ENCODE measurements at places on chromosomes 6 and 20.

DNA sequence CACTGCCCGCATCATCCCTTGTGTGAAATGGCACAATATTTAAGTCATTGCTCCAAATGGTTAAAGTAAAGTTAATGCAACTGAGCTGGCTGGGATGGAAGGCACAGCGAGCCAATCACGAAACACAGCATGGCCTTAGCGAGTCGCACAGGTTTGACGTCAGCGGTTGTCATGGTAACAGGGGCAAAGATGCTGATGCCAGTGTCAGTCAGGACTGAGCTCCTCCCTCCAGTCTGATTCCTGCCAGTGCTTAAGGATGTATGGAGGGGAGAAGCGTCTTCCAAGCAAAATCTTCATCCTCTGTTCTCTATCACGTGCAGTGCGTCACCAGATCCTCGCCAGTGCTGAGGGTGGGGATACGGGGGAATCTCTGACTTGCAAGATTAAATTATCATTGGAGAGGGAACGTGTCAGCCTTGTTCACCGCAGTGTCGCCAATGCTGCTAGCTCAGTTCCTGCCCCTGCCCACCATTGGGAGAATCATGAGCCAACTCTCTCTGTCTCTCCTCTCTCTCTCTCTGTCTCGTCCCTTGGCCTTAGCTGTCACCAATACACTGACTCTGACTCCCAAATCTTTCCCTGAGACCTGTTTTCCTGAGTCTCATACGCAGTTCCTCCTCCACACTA, 24.5 kb downstream of the TSPYL4 start:
- peak; percentile 85 for DNase-seq

- DNase-seq: no peak
Measured at GRCh38 chr6:144555066-144555465, 269.9 kb downstream of the UTRN start.

DNA sequence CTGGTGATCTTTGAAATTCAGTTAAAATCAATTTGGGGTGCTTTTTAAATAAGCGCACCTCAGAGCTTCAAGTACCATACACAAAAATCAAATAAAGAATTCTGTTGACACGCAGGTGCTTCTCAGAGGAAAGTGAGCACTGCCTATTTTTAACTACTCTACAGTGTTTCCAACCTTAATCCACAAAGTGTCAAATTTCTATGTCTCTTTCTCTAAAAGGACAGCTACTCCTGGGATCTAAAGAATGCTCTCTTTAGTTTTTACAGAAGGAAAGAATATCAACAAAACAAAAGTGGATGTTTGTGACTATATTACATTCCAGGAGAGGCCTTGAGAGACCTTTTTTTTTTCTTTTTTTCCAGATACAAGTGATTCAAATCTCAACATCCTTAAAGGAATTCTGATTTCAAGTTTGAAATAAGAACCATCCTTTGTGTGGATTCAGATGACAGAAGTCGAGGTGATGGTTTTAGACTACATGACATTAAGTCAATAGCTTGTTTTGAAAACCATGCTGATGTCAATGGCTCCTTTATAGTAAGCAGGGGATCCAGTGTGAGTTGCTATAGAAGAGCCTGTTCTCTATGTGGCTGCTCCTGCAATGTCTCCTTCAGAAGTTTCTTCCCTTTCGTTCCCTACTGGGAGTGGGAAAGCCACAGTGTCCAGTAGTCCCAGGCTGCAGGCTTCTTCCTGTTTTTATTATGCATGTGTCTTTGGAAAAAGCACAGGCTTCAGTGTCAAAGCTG, 67.2 kb upstream of the DEFB112 start:
- DNase-seq: no peak

DNA sequence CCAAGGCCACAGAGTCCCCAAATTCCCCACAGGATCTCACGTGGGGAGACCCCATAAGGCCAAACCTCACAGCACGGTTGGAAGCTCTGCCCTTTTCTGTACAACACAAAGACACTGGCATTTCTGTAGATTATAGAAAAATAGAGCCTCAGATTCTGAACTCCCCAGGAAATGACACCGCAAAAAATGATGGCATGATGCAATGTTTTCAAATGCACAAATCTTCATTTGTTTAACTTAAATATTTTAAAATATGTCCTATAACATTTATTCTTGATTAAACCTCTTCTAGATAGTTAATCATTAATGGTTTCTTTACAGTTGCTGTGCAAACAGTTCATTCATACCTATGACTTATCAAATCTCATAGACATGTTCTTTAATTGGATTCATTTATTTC, 33.8 kb downstream of the SIM1 start:
- DNase-seq: no peak

DNA sequence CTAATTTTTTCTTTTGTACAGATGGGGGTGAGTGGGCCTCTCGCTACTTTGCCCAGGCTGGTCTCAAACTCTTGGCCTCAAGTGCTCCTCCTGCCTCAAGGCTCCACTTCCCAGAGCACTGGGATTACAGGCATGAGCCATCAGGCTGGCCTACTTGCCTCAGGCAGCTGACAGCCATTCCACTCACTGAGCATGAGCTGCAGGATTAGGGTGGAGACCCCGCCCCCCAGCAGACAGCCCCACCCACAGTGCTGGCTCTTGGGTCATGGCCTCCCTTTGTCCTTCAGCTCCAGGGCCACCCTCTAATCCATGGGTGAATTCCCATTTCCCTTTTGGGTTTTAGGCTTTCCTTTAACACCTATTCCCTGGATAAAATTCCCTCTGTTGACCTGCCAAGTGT, 82.1 kb downstream of the BFSP1 start:
- DNase-seq: no peak

DNA sequence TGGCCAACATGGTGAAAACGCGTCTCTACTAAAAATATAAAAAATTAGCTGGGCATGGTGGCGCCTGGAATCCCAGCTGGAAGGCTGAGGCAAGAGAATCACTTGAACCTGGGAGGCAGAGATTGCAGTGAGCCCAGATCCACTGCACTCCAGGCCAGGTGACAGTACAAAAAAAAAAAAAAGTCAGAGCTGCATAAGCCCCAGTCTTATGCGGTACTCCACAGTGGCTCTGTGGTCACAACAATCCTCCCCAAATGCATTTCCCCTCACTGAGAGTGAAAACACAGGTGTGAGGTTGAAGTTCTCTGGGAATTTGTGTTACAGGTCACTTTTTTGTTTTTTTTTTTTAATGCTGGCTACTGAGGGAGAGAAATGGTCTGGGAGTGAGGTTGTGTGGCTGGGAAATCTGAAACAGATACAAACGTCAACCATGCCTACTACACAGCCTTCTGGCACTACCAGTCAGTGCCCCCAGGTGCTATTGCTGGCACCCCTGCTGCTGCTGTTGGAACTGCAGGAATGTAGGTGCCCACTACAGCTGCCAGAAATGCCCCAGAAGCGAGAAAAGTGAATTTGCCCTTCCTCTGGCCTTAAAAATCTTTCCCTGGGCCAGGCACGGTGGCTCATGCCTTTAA, 5.7 kb downstream of the MRPS26 start:
- no peak for DNase-seq

DNA sequence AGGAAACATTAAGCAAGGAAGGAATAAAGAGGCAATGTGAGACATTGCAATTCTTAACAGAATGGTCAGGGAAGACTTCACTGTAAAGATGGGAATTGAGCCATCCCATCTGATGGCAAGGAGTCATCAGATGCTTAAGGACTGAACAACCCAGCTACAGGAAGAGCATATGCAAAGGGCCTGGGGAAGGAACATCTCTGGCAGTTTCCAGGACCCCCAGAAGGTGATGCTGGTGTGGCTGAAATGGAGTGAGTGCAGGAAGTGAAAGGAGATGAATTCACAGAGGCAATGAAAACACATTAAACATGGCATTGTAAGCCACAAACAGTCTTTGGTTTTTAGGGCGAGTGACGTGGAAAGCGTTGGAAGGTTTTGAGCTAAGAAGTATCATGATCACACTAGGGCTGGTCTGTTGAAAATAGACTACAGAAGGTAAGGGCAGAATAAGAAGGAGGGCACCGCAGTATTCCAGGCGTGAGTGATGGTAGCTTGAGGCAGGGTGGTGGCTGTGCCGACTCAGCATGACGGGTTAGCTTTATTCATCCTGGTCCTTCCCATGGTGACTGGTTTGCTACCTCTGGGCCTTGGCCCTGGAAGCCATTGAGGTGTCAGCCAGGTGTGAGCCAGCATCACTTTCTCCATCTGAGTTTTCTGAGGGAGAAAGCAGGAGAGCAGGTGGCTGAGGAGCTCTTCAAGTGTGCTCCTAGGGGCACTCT, 6.8 kb downstream of the BTN2A1 start:
- DNase-seq: no peak

GRCh38 chr6:134821397-134821796, 128.5 kb downstream of the ALDH8A1 start:
- DNase-seq: no peak

DNA sequence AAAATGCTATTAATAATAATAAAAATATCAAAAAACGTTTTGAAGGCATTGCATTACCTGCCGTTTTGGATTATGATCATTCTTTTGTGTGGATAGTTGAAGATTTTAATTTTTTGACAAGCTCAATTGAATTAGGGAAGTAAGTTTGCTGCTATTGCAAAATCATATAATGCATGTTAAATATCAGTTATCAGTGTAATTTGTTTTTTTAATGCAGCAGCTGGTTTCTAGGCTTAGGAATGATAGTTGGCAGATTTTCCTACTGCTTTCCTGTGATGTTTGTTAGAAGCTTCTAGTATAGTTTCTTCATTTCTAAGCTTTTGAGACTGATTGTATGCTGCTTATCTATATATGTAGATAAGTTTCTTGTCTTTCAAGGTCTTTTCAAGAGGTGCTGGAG, 99.0 kb downstream of the JARID2 start:
- no peak for DNase-seq

GRCh38 chr20:1934156-1934555, 38.9 kb downstream of the SIRPA start:
- DNase-seq: peak; percentile 82

DNA sequence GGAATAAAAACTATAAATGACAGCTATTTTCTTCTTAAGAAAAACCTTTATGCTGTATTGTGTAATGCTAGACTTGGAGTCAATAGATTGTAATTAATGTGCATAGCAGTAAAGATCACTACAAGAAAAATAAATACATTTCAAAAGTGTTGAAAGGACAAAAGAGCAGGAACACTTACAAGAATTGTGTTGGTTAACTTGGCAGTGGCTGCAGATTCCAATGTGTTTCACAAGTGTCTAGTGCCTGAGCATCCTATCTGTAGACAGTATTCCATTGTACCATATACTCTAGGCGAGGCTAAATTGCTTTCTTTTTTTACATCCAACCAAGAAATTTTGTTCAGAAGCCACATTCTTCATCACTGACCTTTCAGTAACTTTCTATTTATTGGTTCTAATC, 924.1 kb downstream of the EPHA7 start:
- peak; percentile 67 for DNase-seq

DNA sequence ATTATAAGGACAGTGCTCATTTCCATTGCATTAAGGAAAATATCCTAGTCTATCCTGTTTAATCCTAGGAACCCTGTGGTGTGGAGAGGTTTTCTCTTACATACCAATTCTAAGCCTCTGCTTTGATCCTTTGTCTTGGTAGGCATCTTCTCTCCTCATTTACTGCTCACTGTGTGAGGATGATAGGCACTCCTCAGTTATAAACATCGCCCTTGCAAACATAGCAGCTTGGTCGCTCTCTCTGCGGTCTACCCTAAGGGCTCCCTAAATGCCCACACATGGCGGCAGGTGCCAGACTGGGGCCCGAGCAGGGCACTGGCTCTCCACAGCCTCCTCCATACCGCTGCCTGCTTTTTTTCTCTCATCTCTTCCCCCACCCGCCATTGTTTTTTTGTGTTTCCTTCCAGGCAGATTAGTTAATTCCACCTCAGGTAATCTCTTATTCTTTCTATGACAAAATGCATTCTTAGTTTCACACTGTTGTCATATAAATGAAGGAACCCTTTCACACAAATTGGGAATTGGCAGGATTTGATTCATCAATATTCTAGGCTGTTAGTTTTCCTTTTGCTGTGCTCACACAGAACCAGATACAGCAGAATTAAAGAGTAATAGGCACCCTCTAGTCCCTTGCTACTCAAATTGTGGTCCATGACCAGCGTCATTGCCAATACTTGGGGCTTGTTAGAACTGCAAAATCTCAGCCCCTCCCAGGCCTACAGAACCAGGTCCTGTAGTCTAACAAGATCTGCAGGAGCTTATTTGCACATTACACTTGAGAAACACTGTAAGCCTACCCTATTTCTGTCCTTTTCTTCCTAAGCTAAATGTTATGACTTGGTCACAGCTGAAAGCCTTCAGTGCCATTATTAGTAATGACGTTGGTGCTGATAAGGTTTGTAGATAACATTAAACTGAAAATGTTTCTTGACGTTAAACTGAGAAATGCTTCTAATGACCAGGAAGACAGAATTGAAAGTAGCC, 36.3 kb downstream of the CARMIL1 start:
- DNase-seq: no peak

DNA sequence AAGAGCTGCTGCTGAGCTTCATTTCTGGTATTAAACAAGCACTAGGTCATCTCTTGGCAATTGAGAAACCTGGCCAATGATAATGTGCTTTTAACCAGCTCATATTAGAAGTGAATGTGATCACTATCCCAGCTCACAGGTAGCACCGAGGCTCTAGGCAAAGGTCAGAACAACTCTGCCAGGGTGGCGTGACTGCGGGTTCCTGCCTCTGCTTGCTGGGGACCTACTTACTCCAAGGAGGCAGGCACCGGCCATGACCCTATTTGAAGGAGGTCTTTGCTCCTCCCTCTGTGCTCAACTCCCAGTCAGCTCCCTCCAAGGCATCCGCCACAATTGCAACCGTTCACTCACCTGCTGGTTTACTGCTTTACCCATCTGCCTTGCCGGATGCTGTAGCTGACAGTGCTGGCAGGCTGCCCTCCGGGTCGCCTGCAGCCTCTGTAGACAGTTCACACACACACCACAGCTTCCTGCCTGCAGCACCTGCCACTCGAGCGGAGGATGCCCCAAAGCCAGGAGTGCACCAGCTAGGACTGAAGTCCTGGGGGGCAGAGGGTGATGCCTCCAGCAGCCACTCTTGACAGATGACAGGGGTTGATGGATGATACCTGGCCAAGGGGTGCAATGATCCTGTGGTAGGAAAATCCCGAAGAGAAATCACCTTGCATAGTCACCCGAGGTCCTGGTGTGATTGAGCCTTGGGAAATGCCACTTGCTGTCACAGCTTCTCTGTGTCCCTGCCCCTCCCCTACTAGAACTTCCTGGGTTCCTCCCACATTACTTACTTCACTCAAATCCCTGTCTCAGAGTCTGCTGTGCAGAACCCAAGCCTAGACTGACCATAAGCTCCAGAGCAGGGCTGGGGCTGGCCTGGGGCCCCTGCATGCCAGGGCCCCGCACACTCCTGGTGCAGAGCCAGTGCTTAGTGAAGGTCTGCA, 8.8 kb upstream of the VSX1 start:
- DNase-seq: no peak

GRCh38 chr6:33907227-33907626, 103.4 kb upstream of the MLN start:
- no peak for DNase-seq

- DNase-seq: no peak
Measured at GRCh38 chr6:155066361-155066760, 71.2 kb downstream of the TIAM2 start.
